ENCODE measurements at places on chromosomes 7 and 10.

GRCh38 chr10:104925232-104925851 lies 284.3 kb downstream of the SORCS3 start:
- DNase-seq: peak; percentile 40

GRCh38 chr10:13909516-13910258 lies 322.9 kb downstream of the PRPF18 start:
- DNase-seq: no peak

DNA sequence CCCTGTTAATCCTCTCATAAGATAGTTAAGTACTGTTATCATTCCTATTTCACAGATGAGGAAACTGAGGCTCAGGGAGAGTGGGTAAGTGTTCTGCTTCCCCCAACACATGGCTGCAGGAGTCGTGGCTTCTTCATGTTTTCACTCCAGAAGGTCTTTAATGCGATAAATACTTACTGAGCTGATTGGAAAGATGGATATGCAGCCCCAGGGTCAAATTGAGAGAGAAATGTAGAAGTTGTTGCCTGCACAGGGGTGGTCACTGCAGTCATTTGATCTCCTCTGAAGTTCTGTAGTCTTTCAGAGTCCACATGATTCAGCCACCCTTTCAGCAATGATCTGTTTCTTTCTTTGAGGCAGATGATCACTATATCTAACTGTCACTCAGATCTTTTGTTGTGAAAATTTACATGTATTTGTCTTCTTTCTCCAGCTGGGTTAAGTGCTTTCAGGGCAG lies 29.3 kb downstream of the CRCP start:
- no peak for DNase-seq

DNA sequence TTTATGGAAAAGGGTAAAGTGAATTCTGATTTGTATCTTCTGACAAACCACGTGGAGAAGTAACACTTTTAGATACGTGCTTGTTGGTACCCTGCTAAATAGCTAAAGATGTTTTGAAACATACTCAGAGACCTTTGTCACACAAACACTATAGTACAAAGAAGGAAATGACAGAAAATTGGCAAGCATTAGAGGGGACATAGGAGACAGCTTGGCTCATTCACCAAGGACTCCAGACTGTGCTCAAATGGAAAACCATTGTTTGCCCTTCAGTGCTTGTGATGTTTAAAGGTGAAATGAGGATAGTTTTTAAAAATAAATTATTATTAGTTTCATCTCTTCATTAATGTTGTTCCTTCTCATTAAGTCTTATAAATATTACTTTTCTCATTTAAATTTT lies 34.0 kb upstream of the CD36 start:
- no peak for DNase-seq

GRCh38 chr7:91098566-91098965 lies 165.7 kb upstream of the FZD1 start:
- DNase-seq: no peak

DNA sequence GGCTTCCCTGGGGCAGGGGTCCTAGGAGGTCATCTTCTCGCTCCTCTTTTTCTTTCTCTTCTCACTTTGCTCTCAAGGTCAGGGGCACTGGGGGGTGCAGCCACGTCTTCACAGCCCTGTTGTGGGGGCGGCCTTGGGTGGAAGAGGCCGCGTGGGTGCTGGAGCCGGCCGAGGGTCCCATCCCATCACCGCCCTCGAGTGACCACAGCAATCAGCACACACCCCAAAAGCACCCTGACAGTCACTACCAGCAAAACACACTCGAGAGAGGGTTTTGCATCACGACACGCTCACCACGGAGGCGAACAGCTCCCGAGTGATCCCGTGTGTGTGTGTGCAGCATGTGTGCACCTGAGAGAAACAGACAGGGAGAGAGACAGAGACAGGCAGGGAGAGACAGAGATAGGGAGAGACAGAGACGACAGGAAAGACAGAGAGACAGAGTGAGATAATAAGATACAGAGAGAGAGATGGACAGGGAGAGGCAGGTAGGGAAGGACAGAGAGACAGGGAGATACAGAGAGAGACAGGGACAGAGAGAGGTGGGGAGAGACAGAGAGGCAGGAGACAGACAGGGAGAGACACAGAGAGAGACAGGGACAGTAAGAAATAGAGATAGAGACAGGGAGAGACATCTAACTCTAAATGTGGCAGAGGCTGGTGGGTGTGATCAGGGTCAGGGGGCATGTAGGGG lies 100.9 kb downstream of the WDR37 start:
- no peak for DNase-seq

GRCh38 chr7:148492157-148492860 lies 98.3 kb upstream of the C7orf33 start:
- DNase-seq: no peak

- no peak for DNase-seq
Measured at GRCh38 chr7:79619216-79619615, 165.7 kb upstream of the MAGI2 start.

DNA sequence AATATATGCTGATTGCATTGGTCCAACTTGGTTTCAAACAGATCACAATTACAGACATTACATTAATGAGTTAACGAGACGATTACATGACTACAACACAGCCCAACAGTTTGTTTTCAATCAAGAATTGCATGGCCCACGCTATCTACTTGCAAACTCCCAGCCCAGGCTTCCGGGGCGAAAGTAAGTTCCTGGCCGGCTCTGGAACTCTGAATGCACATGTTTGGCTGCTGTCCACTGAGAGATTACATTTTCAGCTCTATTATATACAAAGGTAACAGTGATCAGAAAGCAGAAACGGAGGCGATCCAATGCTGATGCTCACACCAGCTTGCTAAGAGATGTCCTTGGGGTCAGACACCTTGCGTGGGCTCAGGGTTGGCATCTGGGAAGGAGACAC lies 206.3 kb downstream of the FANK1 start:
- DNase-seq: no peak

- DNase-seq: no peak
Measured at GRCh38 chr7:90701771-90702170, 105.7 kb downstream of the CDK14 start.

DNA sequence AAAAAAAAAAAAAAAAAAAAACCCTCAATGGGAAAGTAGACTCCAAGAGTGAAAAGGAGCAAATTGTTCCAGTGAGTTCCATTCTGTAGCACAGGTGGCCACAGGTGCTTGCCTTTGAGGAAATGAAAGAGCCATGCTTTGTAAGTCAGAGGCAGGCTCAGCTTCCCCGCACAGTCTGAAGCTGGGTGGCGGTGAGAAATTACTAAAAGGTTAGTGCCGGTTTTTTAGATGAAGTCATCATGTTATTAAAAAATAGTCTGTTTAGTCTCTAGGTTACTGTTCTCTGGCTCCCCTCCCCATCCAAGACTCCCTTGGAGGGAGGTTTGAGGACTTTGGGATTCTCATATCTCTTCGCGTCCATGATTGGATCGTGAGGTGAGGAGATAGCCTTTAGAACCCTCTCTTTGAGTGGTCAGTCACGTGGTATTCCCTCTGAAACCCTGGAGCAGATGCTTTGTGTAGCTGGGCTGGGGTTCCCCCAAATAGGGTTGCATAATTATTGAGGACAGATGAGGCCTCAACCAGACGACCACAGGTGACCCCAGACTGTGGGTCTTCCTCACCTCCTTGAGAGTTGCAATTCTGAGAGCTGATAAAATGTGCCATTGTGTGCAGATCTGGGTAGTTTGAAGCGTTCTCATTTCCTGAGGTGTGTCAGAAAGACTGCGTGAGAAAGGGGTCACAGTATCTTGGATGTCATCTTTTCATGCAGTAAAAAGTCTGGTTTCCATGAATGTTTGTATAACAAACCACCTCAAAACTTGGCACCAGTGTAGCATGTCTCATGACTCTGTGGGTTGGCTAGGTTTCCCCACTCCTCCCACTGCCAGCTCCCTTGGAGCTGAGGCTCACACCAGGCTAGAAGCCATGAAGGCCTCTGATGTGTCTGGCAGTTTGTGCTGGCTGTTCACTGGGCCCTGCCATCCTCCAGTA lies 27.1 kb downstream of the OGDH start:
- DNase-seq: peak; percentile 77

DNA sequence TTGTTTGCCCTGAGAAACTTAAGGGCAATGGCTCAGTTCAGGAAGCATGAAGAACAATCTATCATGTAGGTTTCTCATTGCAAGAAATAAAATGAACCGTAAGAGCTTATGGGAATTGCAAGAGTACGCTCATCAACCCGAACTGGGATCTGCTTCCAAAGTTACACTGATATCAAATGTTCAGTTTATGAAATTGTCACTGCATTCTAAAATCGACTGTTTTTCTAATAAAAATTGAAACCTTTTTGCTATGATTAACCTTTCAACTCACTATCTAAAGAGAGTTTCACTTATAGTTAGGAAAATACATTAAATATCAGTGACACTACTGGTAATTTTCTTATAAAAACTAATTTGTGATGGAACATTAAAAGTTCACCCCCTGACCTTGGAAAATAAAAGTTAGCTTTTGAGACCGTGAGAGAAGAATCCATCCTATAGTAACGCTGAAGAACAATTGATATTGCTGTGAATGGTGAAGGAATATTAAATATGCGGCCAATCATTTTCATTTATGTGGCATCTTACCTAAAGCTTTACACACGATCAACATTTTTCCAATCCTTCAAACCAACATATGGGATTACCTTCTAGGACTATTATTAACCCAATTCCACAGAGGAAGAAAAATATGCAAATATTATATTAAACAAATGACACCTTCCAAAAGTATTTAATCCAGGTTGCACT lies 2.2 kb downstream of the MEOX2 start:
- DNase-seq: no peak

- no peak for DNase-seq
Measured at GRCh38 chr10:23927576-23928325, 281.2 kb upstream of the KIAA1217 start.

- DNase-seq: peak; percentile 30
Measured at GRCh38 chr10:93816123-93816747, 58.5 kb downstream of the LGI1 start.

DNA sequence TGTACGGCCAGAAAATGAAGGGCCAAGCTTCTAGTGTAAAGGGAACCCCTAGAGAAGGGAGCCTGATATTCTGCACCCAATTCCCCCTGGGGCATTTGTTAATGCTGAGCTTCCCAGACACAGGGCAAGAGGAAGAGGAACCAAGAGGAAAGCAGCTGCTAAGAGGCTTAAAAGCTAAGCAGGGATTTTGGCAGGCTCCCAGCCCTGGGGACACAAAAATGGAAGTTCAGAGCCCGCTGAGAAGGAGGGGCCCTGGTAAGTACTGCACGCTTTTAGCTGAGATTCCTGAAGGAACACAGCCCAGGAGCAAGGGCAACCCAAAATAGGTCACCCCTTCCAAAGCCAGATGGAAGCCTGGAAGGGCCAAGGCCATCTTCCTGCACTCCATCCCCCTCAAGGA lies 387.3 kb upstream of the MGMT start:
- no peak for DNase-seq

- no peak for DNase-seq
Measured at GRCh38 chr7:132381742-132382472, 194.4 kb downstream of the PLXNA4 start.

DNA sequence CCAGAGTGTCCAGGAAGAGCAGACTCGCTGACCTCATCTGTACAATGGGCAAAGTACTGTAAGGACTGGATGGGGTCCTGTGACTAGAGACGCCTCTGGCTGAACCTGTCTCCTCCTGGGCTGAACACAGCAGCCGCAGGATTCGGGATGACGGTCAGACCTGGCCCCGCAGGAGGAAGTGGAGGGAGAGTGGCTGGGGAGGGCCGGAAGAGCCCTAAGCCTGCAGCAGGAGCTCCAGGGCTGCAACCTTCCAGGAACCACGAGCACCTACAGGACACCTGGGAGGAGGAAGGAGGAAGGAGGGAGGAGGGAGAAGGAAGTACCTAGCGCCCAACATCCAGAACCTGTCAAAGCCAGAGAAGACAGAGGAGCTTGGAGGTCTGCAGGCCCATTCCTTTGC lies 30.3 kb downstream of the TNRC18 start:
- DNase-seq: no peak

DNA sequence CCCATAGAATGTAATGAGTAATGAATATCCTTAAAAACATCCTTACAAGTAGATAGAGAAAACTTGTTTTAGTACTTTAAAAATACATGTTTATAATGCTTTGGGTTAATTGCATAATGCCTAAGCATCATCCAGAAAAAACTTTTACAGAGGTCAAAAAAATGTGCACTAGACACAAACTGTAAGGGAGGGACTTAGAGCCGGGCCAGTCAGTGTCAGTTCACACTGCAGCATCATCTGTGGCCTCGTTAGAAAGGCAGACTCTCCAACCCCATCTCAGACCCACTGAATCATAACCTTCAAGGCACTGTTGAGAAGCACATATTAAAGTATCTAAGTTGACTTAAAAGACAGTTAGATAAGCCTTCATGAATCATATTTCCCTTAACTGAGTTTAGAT lies 230.1 kb upstream of the PRPS1L1 start:
- no peak for DNase-seq

DNA sequence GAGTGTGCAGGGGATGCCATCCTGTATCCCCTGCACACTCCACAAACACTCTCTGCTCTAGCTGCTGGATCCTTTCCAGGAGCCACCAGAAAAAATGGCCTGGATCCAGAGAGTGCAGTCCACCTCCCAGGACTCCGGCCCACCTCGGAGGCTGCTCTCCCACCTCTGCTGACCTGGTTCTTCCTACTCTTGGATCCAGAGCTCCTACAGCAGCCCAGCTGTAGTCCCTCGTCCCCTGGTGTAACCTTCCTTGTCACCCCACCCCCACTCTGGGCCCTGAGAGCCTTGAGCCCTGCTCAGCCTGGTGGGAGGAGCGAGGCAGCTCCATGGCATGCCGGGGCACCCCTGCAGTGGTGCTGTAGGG lies 54.4 kb downstream of the GOLGA7B start:
- no peak for DNase-seq

DNA sequence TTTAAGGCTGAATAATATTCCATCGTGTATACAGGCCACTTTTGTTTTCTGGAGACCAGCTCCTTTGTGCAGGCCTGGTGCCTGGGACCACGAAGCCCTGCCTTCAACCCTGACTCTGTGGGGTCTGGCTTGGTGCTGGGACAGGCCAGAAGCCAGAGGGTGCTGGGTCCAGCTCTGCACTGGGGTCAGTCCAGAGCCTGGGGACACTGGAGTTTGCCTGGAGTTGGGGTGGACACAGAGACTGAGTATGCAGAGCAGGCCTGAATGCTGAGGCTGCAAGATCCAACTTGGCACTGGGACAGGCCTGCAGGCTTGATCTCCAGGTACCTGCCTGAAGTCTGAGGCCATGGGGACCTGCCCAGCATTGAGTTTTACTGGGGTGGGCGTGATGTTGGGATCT lies 558.8 kb upstream of the CNTNAP2 start:
- no peak for DNase-seq

- DNase-seq: no peak
Measured at GRCh38 chr7:47405921-47406800, 175.8 kb downstream of the TNS3 start.

- no peak for DNase-seq
Measured at GRCh38 chr10:472241-472910, 217.1 kb downstream of the DIP2C start.

- no peak for DNase-seq
Measured at GRCh38 chr10:78779339-78779955, 289.3 kb upstream of the ZMIZ1 start.

GRCh38 chr7:14305233-14305866 lies 315.9 kb upstream of the ETV1 start:
- DNase-seq: no peak

DNA sequence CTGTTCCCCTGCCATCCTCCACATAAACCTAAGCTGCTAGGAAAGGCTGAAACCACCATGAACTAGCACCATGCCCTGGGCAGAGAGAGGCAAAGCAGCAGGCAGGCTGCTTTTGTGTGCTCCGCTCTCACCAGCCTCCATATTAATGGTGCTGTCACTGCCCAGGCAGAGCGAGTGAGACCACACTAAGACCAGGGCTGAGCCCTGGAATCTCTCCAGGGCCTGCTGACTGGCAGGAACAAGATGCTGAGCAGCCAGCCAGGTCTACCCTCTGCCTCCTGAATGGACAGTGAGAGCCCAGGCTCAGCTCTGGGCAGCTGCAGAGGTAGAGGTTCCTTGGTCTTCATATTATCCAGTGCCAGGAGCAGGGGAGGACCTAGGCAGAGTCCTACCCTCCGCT lies 1.6 kb upstream of the CRHR2 start:
- DNase-seq: no peak

Data from activated CD4-positive, alpha-beta T cell treated with anti-CD3 and anti-CD28 coated beads, Interleukin-2, amount 50 U/mL, for 16 hours (primary cell).